SK-N-DZ (cell line): ENCODE measurements at places on chromosomes 7 and 10.

- no peak for DNase-seq
Measured at GRCh38 chr10:118304521-118304920, 37.6 kb downstream of the FAM204A start.

DNA sequence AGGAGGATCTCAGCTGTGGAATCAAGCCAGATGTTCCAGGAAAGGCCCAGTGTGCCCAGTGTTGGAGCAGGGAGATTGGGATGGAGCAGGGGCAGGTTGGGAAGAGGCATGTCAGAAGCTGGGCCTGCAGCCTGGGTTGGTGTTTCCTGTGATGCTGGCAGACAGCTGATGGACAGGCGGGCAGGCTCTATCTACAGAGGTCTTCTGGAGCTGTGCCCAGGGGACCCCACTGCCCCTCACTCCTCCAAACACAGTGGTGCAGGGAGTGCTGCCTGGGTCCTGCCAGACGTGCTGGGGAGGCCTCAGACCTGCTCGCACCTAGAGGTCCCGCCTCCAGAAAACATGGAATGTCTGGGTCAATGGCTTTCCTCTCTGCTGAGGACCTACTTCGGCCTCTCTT lies 182.9 kb upstream of the TCERG1L start:
- no peak for DNase-seq

DNA sequence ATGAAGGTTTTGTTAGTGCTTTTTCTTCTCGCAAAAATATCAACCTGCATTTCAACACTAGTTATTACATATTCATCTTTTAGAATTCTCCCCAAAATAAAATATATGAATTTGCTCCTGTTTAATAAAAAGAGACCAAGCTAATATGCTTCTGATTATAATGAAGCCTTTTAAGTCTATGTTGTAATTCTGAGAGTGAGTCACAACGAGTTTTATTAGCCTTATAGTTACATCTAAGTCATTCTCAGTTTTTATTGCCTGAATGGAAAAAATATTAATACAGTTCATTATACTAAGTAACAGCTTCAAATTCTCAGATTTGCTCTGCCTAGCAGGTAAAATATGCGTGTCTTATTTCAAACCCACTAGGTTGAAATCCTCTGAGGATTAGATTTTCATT lies 152.4 kb upstream of the CELF2 start:
- DNase-seq = no peak

DNA sequence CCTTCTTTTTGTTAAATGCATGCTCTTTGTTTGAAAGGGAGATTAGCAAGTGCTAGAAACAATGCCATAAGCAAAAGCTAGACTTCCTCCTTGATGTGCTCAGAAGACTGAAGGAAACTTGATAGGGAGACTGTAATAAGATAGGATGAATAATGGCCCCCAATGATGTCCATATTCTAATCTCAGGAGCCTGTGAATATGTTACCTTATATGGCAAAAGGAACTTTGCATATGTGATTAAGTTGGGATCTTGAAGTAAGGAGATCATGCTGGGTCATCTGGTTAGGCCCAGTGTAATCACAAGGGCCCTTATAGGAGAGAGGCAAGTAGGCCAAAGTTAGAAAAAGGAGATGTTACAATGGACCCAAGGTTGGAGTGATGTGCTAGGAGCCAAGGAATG lies 13.6 kb upstream of the LIPM start:
- no peak for DNase-seq

DNA sequence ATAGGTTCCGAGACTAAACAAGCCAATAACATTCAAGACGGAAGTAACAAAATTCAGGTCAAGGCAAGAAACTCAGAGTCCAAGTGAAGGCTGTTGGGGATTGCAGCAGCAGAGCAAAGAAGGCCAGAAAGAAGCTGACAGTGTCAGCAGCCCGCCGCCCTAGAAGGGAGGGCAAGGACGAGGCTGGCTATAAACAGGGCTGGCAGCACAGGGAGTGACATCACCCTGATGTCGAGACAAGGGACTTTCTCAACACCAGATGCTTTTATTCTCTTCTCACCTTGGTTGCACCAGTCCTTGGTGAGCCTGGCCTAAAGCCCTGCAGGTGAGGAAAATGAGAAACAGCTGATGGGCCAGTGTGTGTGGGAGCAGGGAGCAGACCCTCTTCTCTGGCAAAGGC lies 687.7 kb upstream of the NRP1 start:
- DNase-seq = no peak

GRCh38 chr7:43196379-43196778 lies 83.9 kb downstream of the HECW1 start:
- DNase-seq = no peak

DNA sequence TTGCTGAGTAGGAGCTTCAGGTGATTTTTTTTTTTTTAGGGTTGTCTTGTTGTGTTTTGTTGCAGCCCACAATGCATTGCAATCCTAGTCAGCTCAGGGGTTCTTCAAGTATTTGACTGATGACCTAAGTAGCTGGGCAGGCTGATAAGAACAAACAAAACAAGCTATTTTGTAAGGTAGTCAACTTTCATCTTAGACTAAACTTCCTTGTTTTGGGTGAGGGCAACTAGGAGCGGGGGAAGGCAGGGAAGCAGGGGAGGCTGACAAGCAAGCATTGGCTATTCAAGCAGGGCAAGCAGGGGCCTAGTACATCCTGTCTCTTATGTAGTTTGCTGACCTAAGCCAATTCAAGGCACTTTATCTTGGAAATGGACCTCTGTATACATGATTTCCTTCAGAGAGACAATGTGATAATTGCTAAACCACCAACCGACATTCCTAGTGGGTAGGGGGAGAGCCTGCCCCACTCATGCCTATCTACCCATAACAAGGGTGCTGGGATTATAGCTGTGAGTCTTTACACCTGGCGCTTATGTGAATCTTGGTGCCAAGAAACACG lies 163.3 kb upstream of the PRKCQ start:
- DNase-seq = no peak

DNA sequence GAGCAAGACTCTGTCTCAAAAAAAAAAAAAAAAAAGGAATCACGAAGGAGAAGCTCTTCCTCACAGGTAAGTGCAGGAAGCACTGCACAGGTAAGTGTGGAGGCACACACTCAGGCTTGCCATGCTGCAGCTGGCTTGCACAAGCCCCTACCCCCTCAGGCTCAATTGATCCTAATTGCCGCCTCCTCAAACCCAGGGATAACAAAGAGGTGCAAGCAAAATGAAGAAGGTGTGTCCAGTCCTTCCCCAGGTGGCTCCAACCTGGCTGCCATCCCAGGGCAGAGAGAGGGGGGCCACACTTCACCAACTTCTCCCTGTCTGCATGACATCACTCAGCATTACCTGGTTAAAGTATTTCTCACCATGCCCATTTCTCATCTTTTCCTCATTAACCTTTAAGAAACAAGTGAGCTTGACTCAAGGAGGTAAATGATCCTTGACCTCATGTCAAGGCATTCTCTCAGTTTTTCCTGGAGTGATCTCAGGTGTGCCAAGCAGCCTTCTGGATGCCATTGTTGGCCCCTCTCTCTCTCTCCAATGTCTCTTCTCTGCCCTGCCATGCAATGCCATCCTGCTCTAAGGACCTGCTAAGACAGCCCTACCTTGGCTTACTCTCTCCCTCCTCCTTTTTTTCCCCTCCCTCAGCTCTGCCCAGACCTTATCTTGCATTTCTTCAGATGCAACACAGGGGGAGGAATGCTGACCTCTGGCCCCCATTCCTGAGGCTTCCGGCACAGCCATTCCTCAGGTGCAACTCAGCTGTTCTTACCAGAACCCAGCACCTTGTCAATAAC lies 13.0 kb upstream of the TRPV6 start:
- no peak for DNase-seq
